ENCODE measurements at places on chromosomes 11 and 22. TPM values are rescaled to one million over a fixed set of nuclear protein-coding genes. Genes with fewer than 3 reads are reported as not detected.

MB gene
- total RNA-seq = not detected

SLC22A25 gene
- total RNA-seq = not detected

METTL15 gene
- 24.4 TPM for total RNA-seq

MICAL2 gene
- total RNA-seq = 285 TPM

PRDM11 gene
- 2.2 TPM for total RNA-seq

HTR3A gene
- total RNA-seq = not detected

OR8D4 gene
- total RNA-seq = not detected

P2RX6 gene
- 0.56 TPM for total RNA-seq

APBB1 gene
- 39.4 TPM for total RNA-seq

MPPED2 gene
- not detected for total RNA-seq

GRCh38 chr11:86222081-86222480, 22.5 kb upstream of the EED start:
- DNase-seq = no peak

DNA sequence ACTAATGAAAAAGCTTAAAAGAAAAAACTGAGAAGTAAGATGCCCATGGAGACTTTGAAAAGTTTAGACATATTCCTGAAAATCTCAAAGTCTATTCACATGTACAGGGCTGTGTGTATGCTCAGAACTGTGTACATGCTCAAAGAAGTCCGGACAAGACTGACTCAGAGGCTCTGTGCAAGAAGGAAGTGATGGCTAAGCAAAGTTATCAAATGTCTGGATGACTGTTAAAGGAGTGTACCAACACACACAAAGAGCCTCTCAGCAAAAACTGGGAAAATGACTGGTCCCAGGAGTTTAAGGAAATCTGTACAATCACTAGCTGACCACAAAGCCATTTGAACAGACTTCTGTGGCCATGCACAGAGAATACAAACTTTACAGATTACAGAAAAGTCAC, 33.1 kb upstream of the ARHGAP32 start:
- DNase-seq = peak; percentile 84

- no peak for DNase-seq
These were observed 9.7 kb upstream of the SLCO2B1 start for GRCh38 chr11:75141166-75141565.

- DNase-seq = peak; percentile 93
These were observed 18.2 kb downstream of the ADM start for GRCh38 chr11:10322830-10323792.

- no peak for DNase-seq
These were observed 12.2 kb upstream of the ANKK1 start for GRCh38 chr11:113375402-113375801.

DNA sequence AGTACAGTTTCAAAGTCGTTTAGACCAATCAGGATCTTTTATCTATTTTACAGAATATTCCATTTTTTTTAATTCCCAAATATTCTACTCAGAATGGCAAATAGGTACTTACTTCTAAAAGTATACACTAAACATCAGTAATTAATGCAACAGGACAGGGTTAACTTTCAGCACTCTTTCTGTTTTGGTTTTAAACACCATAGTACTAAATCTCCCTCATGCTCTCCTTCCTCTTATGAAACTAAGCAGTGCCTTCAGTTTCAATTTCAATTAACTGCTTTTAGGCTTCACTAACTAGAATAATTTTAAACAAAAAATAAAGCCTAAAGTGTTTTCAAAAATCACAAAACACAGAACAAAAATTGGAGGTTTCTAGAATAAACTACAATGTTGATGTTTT, 57.9 kb downstream of the NOX4 start:
- no peak for DNase-seq

GRCh38 chr11:11553573-11553972, 68.2 kb downstream of the GALNT18 start:
- DNase-seq = no peak

Measured in IMR-90 (cell line).